NCI-H1417 treated with DMSO at 0.1 percent for 48 hours (cell line): ENCODE measurements at places on chromosomes 1 and 21.

DNA sequence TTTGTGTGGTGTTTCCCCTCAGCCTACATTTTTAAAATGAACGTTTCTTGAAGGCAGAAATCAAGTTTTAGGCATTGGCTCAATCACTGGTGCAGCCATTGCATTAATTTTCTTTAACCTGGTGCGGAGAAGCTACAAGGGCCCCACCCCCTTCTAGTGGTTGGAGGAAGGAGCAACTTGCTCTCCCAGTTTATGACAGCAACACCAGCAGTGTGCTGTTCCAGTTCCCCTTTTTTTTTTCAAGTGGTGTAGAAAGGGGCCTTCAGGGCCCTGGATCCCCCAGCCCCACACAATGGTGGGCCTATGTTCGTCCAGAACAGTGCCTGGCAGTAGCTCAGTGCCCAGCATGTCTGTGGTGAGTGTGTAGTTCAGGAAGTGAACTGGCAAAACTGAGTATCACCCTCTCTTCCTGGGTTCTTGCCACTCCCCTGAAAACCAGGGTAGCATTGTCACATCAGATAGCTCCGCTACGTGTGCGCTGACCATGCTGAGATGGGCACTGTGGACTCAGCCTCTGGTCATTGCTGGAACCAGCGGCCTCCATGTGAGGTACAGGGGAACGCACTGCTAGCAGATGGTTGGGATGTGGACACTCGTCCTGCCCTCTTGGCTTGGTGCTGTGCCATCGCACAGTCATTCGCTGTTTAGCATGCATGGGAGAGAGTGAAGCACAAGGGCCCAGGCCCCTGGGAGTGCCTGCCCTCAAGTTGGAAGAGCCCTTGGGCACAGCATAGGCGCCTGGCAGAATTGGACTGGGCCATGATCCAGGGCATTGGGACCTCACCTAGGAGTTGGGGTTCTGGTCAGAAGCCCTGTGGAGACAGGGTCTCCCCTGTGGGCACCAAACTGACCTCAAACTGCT lies 7.2 kb downstream of the ARF1 start:
- DNase-seq = no peak

- DNase-seq = peak; percentile 9
These were observed 299.5 kb downstream of the ST6GALNAC3 start for GRCh38 chr1:76374086-76374485.

- DNase-seq = no peak
These were observed 12.4 kb downstream of the PRPF38A start for GRCh38 chr1:52416811-52417210.

DNA sequence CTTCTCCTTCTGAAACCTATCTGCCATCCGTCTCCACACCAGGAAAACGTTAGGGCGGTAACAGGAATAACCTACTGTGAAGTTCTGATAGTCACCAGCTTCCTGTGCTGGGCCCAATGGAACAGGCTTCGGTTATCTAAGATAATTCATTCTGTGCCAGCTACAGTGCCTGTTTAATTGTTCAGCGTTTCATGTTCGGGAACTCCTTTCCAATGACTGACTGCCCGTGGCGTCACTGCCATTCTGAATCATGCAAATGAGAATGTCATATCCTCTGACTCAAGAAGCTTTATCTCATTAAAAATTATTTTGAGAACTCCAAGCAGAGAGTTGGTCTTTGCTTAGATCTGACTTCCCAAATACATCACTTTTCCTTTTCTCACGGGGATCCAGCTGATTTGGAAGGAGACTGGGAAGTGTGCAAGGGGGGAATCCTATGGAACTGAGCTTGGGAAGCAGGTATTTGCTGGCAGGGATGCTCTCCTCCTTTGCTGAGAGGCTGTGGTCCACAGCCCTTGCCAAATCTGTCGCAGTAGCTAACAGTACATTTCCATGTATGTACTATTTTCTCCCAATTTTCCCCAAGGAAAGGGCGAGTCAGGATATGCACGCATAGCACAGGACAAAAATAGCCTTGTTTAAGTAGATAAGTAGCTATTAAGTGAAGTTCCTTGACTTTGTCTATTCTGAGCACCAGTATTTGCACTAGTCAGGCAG lies 358.7 kb downstream of the LTN1 start:
- no peak for DNase-seq

DNA sequence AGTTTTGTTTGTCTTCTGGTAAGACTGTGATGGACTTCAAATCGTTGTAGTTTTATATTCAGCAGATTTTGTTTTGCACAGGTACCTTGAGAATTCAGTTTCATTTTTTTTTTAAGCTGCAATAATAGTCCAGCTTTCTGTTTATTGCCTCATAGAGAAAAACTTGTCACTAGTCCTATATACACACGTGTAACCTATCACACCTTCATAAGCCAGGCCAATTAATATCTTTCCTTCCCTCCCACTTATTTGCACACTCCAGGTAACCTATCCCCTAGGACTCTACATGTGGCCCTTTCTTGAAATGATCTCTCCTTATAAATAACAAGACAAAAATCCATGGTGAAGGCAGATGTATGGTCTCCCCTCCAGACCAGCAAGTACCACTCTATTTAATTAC lies 62.4 kb downstream of the SLC22A15 start:
- DNase-seq = no peak

DNA sequence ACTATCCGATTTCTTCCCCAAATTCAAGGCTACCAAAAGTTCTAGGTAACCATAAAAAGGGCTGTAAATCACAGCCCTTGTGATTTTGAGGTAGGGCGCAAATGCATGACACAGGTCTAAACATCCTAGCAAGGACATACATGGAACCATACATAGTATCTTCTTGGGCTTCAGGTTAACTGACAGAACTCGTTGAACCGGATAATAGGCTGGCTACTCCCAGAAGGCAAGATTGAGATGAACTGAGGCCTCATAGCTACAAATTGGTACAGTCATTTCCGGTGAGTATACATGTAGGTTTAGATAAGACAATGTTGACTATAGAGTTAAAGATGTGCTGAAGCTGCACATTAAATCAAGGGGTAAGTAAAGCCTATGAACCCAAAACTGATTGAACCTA lies 27.3 kb upstream of the TP53BP2 start:
- DNase-seq = no peak

DNA sequence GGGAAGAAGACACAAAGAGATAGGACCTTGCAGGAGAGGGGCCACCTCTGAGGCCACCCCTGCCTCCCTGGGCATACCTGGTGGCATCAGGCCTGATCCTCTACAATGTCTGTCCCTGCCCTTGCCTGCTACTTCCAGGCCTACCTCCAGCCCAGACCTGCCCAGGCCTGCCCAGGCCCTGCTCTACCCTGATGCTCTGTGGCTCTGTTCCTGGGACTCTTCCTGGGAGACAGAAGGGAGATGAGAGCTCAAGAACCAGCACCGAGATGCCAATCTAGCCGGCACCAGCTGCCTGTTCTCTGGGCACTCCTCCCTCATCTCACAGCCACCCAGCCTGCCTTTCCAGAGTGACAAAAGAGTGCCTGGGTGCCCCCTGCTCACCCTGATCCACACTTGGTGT lies 2.7 kb downstream of the CELF3 start:
- DNase-seq = no peak

GRCh38 chr21:17711896-17712295 lies 99.2 kb upstream of the BTG3 start:
- DNase-seq = no peak

DNA sequence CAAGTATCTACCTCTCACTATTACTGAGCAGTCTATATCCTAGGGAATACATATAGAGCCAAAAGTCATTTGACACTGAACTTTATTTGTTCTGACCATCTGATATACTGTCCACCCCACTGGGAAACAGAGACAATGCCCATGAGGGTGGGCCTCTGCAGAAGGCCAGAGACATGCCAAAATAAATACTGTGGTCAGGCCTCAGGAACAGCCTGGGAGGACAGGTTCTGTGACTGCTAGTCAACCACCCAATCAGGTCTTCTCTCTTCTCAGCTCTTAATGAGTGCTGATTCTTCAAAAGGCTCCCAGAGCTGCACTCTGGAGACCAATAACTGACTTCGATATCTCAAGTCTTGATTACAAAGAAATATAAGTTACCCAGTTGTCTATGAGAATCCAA lies 5.5 kb upstream of the ANKRD35 start:
- DNase-seq = no peak

DNA sequence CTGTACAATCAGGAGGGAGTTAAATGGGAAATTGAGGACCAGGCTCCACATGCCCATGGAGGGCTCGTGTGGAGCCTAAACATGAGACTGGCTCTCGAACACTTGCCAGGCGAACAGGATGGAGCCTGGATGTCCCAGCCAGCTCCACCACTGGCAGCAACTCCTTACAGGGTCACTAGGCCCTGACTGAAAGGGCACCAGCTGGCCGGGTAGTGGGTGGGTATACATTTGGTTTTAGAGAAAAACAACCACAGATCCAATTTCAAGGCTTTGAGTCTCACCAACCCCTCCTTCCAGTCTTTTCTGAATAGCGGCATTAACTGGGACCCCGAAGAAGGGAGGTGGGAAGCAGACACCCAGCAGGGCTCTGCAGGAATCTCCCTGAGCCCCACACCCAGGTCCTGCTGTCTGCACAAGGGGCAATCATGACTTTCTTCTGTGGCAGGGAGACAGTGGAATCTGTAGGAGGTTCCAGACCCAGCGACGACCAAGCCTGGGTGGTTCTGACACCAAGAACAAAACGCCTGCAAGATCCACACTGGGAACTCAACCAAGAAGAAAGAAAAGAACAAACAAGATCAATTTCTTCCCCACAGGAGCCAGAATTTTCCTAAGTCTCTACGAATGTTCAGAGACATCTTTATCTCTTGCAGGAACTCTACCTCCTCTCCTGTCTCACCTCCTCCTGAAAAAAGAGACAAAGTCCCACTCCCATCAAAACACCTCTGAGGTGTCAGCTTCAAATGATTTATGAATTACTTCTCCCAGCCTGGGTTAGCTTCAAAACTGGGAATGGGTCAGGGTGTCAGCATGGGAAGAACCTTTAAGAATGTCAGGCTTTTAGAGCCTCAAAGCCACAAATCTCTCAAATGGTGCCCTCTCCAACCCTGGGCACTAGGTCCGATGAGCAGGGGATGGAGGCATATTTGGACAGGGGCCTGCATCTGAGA lies 26.5 kb upstream of the SRP9 start:
- no peak for DNase-seq

DNA sequence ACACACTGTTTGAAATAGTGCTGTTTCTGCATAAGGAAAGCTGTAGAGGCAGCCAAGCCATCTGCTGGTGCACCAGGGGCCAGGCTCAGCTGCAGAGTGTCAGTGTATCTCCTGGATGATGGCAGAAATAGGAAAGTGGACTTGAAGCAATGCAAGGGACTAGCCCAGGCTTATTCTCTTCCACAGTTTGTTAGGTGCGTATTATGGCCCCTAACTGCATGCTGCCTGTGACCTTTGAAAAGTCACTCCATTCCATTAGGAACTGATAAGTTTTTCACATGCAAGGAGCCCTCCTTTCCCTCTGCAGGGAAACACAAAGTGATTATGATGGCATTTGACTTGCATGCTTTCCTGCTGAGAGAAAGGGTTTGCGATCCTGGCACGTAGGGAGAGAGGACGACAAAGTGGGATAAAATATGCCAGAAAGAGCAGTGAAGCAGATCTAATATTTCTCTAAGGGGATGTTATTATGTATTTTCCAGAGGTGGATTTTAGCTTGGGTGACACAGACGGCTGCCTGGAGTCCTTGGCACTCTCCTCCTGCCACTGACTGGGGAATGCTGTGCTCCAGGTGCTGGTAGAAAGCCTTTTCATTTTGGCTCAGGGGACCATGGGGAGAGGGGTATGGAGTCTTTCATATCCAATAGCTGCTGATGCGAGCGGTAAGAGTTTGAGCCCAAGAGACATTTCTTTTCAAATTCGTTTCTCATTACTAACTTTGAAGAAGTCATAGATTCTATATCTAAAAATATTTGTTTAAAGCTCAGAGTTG lies 402.1 kb upstream of the B3GALT2 start:
- no peak for DNase-seq

- no peak for DNase-seq
These were observed 66.8 kb downstream of the SASS6 start for GRCh38 chr1:100065969-100066227.

GRCh38 chr1:92877081-92877711 lies 45.4 kb downstream of the RPL5 start:
- DNase-seq = peak; percentile 15

DNA sequence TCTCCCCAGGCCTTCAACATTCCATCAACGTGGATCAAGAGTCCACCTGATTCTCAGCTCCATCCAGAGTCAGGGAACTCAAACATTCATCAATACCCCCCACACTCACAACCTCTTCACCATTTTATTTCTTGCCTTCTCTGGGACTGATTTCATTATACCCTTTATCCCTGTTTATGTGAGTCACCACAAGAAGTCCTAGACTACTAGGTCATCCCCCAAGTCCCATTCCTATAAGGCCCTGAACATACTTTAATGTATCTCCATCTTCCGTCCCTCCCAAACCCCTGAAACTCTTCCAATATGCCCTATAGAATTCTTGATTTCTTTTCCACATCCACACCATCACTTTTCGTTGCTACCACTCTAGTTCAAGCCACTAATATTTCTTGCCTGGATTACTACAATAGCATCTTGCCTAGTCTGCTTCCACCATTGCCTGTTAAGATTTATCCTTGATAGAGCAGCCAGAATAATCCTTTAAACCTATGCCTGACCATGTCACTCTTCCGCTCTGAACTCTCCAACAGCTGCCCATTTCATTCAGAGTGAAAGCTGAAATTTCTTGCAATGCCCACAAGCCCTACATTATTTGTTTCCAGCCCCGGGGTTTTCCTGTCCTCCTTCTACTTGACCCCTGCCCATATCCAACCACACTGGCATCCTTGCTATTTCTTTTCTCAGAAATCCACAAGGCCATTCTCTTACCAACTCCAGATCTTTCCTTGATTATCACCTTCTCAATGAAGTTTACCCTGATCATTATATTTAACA lies 9.4 kb upstream of the SAMD13 start:
- no peak for DNase-seq

- DNase-seq = no peak
These were observed 20.7 kb downstream of the C1QB start for GRCh38 chr1:22673486-22674409.

GRCh38 chr1:18110968-18111367 lies 3.4 kb downstream of the IGSF21 start:
- DNase-seq = no peak

DNA sequence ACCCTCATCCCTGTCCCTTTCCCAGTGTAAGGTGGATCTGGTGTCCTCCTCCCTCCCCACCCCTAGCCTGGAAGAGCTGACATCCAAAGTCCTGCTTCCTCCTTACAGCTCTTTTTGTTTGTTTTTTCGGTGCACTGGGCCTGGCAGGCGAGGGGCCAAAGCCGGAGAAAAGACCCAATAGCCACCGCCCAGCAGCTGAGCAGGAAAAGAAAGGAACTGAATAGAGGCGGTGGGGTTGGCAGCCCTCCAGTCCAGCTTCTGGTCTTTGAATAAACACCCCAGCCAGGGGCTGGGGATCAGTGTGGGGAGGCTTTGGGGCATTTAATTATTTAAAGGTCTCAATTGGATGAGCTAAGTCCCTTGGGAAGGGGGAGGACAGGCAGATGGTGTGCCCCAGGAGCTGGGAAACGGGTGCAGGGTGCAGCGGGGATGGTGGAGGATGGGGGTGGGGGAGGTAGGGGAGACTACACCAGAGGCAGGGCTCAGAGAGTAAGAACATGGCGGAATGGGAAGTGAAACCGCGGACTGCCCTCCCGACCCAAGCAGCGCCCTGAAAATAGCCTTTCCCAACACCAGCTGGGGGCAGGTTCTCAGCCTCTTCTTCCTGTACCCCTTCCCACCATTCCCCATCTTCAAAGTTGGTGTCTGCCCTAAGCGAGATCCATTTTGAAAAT lies 20.2 kb downstream of the BTG2 start:
- DNase-seq = no peak

- DNase-seq = no peak
These were observed 14.2 kb downstream of the S100A7A start for GRCh38 chr1:153430561-153430960.

GRCh38 chr1:56758794-56759193 lies 60.4 kb downstream of the FYB2 start:
- no peak for DNase-seq
